Choroid plexus epithelial cell (primary cell): ENCODE measurements at places on chromosomes 16 and 17.
A peak's percentile ranks its signal among the peaks of the same experiment; 100 is the strongest.

GRCh38 chr17:76370261-76370993 is 14.0 kb upstream of the SPHK1 start:
- DNase-seq, result peak; percentile 86

GRCh38 chr16:30768583-30769181 is 6.6 kb downstream of the RNF40 start:
- DNase-seq, result no peak

DNA sequence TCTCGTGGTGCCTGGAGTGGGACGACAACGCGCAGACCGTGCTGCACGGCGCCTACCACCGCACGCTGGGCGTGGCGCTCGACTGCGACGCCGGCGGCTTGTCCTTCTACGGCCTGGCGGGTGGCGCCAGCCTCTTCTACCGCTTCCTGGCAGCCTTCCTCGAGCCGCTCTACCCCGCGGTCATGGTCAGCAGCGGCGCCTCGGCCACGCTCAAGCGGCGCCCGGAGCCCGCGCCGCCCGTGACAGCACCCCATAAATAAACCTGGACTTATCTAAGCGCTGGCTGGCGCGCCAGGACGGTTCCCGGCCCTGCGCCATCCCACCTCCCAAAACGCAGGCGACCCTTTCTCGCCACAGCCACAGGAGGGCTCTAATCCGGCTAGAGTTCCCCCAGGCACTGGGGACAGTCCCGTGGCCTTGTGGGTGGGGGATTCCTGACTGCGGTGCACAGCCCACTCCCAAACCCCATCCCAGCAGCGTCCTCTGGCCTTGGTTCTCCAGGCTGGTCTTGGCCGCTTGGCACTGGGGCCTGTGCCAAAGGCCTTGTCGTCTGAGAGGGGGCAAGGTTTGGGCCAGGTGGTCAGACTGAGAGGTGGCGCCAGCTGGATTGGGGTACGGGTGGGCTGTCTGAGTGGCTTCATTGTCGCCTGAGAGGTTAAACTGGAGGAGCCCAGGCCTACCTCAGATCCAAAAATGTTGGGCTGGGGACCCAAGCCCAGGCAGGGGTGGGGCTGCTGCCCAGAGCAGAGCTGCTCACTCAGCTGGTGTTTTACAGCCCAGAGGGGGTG is 10.1 kb upstream of the SLC16A5 start:
- peak; percentile 31 for DNase-seq

DNA sequence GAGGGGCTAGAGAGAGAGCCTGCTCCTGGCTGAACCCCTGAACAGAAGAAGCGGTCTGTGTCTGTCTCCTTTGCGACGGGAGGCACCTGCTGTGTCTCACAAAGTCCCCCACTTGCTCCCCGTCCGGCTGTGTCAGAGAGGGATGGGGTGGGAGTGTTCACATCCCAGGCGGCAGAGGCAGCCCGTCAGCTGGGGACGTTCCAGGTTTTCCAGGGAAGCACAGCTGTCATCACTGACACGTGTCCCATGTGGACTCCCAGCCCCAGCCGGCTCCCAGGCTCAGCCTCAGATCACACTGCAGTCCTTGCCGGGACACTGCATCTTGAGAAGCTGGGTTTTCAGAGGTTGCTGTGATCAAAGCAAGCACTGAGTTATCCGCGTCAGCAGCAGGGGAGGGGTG is 1.6 kb downstream of the TELO2 start:
- no peak for DNase-seq

GRCh38 chr17:80729016-80729415 is 184.4 kb downstream of the RPTOR start:
- DNase-seq, result no peak

DNA sequence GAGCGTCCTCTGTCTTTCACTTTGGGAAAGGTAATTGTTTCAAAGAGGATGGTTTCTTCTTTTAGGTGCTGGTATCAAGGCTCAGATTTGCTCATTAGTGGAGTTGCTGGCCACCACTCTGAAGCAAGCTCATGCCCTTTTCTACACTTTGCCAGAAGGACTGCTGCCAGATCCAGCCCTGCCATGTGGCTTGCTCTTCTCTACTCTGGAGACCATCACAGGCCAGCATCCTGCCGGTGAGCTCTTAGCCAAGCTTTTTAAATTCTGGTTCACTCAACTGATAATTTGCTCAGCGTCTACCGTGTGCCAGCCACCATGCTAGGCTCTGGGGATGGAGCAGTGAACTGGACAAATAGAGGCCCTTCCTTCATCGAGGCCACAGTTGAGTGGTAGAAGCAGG is 4.3 kb downstream of the COG1 start:
- no peak for DNase-seq

- DNase-seq, result no peak
Measured at GRCh38 chr16:31141489-31142108, 6.1 kb upstream of the PRSS8 start.

- peak; percentile 21 for DNase-seq
Measured at GRCh38 chr16:88424587-88425235, 28.4 kb upstream of the ZFPM1 start.

- DNase-seq, result peak; percentile 71
Measured at GRCh38 chr17:62760059-62760944, 47.8 kb downstream of the MARCHF10 start.

GRCh38 chr17:73710095-73710592 is 65.9 kb upstream of the SDK2 start:
- peak; percentile 72 for DNase-seq
